ENCODE measurements at places on chromosomes 13 and 19.

DNA sequence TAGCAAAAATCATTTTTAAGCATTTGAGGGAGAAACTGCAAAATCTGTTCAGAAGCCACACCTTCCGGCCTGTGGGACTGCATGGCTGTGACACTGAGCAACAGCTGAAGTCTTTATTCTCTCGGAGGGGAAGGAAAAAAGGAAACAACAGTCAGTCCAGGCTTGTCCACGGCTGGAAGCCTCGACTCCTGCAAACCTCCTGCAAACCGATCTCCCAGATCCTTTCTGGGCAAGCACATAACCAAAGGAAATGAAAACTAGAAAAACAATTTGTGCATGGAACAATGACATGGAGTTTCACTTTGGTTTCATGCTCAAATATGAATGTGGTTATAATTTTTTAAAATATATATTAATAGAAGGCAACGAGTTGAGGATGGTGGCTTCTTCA is 1.0 kb downstream of the COL4A1 start:
- no peak for DNase-seq

DNA sequence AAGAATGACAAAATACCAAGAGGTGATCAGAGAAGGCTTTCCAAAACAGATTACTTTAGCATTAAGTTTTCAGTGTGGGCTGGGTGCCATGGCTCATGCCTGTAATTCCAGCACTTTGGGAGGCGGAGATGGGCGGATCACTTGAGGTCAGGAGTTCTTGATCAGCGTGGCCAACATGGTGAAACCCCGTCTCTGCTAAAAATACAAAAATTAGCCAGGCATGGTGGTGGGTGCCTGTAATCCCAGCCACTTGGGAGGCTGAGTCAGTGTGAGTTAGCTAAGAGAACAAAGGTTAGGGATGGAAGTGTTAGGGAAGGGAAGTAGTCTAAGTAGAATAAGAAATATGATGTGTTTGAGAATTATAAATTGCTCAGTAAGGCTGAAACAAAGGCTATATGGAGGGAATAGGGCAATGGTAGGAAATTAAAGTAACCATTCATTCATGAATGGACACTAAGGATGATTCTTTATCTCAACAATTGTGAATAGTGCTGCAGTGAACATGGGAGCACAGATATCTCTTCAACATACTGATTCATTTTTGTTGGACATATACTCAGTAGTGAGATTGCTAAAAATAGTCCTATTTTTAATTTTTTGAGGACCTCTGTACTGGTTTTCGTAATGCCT is 3.9 kb upstream of the RCBTB2 start:
- DNase-seq, result no peak

DNA sequence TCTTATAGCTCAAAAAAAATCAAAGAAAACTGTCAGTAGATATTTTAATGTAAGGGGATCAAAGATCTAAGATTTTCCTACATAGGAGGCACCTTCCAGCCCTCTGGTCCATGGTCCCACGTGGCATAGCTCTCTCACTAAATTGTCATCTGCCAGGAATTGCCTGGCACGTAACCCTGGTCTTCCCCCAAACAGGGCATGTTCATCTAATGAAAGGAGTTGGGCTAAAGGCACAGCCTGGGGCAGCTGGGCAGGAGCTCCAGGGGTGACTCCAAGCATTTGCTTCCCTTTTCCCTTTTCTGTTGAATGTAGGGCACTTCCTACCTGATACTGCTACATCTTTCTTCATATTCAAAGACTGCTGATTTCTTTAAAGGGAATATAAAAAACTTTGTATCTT is 148.7 kb downstream of the COL4A1 start:
- no peak for DNase-seq

DNA sequence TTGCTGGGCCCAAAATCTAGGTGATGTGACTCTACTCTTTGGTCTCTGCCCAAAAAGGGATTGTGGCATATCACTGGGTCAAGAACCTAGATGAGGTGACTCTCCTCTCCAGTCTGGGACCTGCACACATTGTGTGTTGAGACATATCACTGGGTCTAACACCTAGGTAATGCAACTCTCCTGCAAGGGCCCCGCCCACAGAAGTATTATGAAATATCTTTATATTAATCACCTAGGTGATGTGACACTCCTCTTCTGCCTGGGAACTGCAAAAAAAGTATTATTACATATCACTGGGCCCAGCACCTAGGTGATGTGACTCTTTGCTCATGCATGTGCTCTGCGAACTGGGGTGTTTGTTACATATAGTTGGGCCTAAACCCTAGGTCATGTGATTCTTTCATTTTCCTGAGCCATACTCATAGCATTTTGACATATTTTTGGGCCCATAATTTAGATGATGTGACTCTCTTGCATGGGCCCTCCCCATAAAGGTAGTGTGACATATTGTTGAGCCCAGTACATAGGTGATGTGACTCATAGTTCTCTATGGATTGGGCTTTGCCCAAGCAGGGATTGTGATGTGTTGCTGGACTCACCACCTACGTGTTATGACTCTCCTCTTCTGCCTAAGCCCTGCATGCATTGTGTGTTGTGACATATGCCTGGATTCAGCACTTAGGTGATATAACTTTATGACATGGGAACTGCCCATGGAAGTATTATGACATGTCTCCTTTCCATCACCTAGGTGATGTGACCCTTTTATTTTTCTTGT is 11.2 kb upstream of the ZNF681 start:
- DNase-seq, result no peak

DNA sequence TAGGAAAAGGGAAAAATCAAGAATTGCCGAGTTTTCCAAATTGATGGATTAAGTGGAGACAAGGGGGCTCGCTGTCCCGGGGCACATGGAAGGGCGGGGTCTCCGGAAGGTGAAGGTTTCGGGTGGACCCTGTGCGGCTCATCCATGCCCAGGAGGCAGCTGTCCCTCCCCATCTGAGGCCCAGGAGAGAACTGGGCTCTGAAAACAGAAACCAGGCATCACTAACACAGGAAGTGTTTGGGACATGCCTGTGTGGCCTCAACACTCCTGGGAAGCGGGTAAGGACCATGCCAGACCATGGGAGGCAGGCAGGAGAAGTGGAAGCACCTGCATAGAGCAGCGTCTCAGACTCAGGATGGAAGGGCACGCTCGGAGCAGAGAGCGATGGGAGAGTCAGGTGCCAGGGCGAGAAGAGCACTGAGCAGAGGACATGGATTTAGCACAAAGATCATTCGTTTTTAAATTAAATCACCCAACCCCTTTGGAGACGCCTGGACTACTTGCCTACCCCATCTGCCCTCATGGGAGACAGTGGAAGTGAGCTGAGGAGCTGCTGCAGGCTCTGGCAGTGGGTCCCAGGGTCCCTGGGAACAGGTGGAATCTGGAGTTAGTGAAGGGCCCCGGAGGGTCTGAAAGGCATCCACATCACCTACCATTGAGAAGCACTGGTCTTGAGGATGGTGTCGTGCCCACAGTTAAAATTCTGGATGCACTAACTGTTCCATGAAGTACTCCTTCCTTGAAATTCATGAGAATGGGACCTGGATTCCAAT is 183.2 kb upstream of the SOX1 start:
- no peak for DNase-seq

DNA sequence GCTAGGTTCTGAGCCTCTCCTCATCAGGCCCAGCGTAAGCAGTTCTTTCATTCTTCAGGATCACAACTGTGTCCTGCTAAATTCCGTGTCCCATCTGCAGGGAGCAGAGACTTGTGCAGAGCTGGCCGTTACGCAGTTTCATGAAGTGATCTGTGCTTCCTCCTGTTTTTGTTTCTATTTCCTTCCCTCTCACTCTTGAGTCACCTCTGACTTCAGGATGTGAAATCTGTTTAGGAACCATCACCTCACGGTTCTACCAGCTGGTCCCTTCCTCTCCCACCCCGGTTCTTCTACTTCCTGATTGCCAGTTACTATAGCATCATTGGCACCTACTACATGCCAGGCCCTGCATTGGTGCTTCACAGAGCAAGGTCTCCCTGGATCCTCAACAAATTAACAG is 8.5 kb downstream of the MAU2 start:
- DNase-seq, result no peak
